ENCODE measurements at places on chromosomes 6 and 20. TPM values are rescaled to one million over a fixed set of nuclear protein-coding genes. Genes with fewer than 3 reads are reported as not detected.

Gene TAGAP
- not detected for total RNA-seq

Gene ATP5F1E
- 93.9 TPM for total RNA-seq

Gene SEMG1
- not detected for total RNA-seq

Gene HLA-DQB2
- not detected for total RNA-seq

Gene ABHD16B
- total RNA-seq = not detected

Gene DEFB124
- total RNA-seq = not detected

Gene ARFGEF3
- 0.57 TPM for total RNA-seq

Gene SCRT2
- not detected for total RNA-seq

Gene TPX2
- total RNA-seq = 115 TPM

Gene OR2B6
- not detected for total RNA-seq

Gene ALDH5A1
- 7.4 TPM for total RNA-seq

Gene CDH26
- 0.54 TPM for total RNA-seq

Gene TMEM217
- total RNA-seq = 0.76 TPM

Gene RAB32
- 35.5 TPM for total RNA-seq

Gene SOBP
- 1.6 TPM for total RNA-seq
